Transverse colon (tissue), 4 donors: ENCODE measurements at places on chromosomes 13 and 19.

DNA sequence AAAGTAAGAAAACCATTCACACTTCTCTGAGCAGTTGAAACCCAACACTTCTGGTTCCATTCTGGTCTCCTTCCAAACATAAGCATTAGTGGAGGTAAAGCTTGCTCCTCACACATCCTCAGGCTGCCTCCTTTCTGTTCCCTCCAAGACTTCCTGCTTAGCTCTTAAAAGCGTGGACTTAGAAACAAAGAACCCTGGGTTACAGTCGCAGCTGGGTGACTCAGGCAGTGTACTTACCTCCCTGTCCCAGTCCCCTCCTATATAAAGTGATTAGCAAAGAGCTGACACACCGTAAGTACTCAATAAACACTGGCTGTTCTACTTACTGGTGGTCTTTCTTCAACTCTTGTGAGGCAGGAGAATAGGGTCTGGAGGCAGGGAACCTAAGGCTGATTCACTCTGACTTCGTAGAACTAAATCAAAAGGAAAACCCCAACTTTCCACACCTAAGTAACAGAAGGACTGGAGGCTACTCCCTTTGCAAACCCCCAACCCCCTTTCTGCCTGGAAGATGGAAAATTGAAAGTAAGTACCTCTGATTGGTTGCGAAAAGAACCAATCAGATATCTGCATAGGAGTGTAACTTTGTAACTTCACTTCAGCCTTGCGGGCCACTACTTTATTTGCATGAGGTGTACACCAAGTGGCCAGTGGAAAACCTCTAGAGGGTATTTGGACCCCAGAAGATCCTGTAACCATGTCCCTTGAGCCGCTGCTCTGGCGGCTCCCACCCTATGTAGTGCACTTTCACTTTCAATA lies 165.4 kb downstream of the SUCLA2 start:
- no peak for DNase-seq

- DNase-seq: no peak
These were observed 99.6 kb upstream of the NBEA start for GRCh38 chr13:34842466-34842865.

- DNase-seq: no peak
These were observed 244.9 kb downstream of the NDFIP2 start for GRCh38 chr13:79725841-79726240.

DNA sequence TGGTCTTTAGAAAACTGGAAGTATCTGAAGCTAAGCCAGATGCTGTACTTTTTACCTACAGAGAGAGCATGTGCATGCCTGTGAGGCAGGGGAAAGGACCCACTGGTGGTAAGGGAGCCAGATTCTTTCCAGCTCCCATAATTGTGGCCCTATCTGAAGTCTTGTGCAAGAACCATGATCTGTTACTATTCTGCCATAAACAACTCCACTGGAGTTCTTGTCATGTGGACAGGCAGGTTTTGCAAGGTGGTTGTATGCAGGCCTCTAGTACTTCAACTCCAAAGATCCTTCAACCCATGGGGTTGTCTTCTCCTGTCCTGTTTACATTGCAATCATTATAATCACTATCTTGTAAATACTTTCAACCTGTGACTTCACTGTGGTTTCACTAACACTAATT lies 14.1 kb downstream of the PROSER1 start:
- peak; percentile 41 for DNase-seq

- DNase-seq: no peak
These were observed 65.1 kb upstream of the GJB6 start for GRCh38 chr13:20297181-20297580.

GRCh38 chr13:37656247-37656940 lies 57.8 kb upstream of the POSTN start:
- no peak for DNase-seq

- peak; percentile 59 for DNase-seq
These were observed 47.1 kb downstream of the TGDS start for GRCh38 chr13:94548821-94549231.
